Activated naive CD4-positive, alpha-beta T cell treated with Interleukin-2 at 50 U/mL for 16 hours (primary cell): ENCODE measurements at places on chromosomes 11 and 22.

GRCh38 chr11:7383406-7383805 is 101.9 kb upstream of the OLFML1 start:
- DNase-seq, result no peak

GRCh38 chr11:7775689-7776088 is 21.1 kb downstream of the OR5P2 start:
- DNase-seq, result no peak

- DNase-seq, result no peak
Observed at GRCh38 chr11:65563601-65564000, 5.4 kb upstream of the LTBP3 start.

- DNase-seq, result no peak
Observed at GRCh38 chr11:112637076-112637475, 324.1 kb upstream of the NCAM1 start.

DNA sequence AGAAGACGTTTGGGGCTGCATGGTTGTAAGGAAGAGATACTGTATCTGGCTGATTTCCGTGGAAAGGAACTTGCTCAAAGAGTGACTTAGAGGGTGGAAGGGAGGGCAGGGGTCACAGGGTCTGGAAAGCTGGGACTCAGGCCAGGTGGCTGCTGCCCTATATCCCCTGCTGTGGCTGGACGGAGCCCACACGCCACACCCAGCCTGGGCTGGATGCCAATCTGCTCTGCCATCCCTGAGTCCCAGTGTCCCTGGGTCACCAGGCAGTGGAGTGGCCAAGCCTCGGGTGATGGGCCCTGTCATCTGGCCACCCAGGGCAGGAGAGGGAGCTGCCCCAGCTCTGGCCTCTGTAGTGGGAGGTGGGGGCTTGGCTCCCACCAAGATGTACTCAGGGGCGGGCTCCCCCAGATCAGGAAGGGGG is 26.5 kb upstream of the KRTAP5-7 start:
- no peak for DNase-seq

GRCh38 chr11:123357990-123358827 is 71.9 kb upstream of the GRAMD1B start:
- DNase-seq, result peak; percentile 35

DNA sequence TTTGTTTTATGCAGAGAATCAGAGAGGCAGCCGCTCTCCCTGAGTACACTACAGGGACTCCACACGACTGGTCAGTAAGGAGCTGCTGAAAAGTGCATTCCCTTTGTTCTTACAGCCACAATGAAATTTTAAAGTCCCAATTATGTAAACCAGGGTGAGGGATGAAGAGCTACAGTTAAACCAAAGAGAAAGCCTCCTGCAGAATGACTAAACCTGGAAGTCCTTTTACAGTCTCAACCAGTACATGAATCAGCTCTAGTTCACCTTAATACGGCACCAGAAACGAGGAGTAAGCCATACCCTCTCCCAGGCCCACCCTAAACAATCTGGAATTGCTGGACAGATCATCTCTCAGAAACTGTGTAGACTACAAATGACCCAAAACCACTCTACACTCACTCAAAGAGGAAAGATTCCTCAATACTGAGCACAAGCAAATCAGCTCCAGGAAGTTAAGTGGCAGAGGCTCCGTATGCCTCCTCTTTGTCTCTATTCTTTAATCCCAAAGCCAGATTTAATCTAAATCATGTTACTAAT is 113.1 kb downstream of the RBFOX2 start:
- no peak for DNase-seq

GRCh38 chr11:123939317-123939716 is at the start of gene OR4D5:
TSS of gene OR4D5 (plus strand) at chr11:123939617. CDS start at chr11:123939617, 0 bp downstream.
- DNase-seq, result no peak

- DNase-seq, result no peak
Observed at GRCh38 chr22:26697151-26697550, 39.8 kb downstream of the MIAT start.

DNA sequence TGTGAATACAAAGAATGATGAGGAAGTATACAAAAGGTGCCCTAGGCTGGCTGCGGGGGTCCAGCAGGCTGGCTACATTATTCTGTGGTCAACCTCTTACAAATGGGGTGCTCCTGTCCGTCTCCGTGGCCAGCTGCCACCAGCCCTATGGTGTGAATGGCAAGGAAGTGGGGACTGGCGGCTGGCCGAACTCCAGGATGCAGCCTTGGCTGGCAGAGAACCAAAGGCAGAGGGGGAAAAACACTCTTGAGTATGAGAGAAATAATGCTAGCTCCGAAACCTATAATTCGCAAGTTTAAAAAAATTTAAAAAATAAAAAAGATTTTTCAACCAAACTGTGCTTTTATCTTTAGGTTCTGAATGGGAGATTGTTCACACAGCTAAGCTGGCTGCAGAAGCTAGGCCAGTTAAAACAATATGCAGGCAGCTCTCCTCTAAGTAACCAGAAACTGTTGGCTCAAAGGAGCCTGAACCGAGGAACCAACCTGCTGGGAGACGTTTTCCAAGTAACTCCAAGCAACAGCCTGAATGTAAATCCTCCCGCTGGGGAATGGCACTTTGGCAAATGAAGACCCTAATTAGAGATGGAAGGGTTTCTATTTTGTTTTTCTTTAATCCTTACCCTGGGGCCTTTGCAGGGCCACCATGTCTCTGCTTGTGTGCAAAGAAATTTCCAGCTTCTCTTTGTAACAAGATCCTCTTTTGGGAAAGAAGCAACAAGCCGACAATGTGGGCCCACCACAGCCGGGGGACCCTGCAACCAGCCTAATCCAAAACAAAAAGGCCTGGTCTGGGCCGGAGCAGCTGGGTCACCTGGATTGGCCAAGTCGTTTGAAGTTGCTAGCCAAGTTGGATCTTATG is 50.2 kb downstream of the C22orf31 start:
- DNase-seq, result no peak

- DNase-seq, result no peak
Observed at GRCh38 chr11:121082670-121083069, 18.4 kb upstream of the TECTA start.

DNA sequence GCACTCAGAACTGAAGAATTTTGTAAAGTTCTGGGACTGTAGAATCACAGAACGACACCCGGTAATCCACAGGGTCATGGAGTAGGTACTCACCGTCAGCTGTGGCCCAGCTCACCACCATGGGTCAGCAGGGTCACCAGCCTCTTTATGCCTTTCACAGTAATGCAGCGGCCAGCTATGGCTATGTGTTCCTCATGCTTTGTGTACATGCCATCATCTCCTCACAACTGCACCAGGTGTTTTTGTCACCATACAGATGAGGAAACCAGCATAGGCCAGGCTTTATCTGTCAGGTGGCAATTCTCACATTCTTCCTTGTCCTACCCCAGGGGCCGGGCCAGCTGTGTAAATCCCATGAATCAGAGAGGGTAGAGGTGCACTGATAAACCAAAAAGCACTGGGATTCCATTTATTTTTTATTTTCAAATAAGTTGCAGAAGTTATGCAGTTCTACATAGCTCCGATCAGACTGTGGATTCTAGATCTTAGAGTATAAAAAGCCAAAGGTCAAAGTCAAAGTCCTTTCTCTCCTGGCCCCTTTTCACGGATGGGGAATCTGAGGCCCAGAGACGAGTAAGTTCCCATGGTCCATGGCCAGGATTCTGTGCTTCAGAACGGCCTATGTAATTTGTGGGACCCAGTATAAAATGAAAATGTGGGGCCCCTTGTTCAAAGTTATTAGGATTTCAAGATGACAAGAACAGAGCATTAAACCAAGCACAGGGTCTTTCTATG is 17.5 kb downstream of the TSKU start:
- DNase-seq, result no peak

DNA sequence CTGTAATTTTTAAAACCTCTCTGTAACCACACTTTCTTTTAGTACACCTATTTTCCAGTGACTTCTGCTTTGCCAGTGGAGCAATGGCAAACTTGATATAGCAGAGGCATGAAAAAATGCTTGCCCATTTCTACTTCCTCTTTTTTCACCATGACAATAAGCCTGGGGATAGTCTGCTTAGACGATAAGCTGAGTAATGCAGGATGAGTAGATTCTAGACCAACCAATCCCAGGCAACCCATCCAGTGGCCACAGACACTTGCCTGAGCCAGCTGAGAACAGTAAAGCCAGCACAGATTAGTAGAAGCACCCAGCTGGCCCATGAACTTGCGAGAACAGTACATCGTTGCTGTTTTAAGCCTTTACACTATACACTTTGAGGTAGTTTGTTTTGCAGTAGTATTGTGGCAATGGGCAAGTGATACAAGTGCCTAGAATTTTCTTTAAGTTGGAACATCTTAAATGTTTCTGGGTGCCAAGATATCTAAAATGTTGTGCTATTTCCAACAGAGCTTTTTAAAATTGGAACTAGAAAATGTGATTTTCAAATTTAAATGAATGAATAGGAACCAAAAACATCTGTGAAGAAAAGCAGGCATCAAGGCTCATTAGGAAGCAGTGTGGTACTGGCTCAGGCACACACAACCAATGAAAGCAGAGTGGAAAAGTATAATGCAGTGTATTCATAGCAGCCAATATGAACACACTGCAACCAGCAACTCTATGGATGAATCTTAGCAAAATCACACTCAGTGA is 37.7 kb downstream of the DDI1 start:
- DNase-seq, result no peak

DNA sequence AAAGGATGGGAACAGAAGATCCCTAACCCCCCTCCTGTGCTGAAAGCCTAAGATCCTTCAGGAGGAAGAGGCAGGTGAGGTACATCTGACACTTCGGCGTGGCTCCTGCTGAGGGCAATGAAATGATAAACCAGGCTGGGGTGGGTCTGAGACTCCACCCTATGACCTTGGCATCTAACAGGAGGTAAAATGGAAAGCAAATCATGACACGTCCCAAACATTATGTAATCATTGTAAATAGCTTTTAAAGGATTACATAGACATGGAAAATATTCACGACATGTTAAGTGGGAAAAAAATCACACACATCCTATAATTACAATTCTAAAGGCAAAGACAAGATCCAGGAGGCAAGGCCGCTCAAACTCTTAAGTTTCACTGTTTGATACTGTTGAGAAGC is 70.5 kb downstream of the LINC01488 start:
- DNase-seq, result no peak

DNA sequence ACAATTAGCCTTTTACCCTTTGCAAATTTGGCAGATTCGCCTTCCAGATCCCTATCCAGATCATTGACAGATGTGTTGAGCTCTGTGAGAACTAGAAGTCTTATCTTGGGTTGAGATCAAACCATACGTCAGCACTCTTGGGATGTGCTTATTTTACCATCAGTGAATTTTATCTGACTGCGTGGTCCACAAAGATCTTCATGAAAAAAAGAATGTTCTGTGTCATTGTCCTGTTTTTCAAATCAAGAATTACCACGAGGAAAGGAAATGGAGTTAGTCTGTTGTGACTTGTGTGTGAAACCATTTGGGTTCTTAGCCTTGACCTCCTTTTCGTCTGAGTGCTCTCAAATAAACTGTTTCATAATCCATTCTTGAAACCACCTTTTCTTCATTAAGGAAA is 86.2 kb upstream of the SORL1-AS1 start:
- no peak for DNase-seq

DNA sequence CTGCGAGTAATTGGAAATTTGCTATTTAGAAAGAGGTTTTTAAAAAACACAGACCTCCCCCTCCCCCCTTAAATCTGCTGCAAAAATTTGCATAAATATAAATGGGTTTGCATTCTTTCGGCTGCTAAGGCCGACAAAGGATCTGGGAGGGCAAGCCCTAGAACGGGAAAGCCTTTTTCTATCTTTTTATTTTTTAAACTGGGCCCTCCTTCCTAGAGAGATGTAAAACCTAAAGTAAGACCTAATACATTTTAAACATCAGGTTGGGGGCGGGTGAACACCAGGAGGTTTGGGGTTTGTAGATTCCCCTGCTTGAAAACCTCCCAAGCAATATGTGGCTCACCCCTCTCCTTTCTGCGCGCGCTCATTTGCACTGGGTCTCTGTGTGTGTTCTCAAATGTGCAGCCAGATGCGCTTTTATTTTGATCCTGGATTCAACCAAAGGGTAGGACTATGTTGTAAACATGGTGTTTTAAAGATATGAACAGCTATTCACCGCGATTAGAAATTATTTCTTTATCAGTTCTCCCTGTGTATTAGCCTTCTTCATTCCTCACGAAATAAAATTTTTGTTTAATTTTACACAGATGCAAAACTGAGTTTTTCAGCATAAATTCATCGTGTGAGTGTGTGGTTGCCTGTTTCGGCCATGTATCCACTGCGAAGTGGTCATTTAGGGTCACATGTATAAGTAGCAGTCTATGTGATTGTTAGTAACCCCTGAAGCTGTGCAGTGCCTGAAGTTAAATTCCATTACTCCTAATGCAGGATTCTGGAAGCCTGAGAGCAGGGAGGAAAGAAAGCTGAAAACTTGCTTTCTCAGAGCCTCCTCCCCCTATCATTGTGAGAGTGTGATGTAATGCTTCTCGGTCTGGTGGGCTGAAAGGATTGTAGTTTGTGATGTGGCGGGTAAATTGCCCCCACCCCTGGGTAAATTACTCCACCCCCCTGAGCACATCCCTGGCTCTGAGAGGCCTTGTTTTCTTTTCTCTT is 988 bp downstream of the TNRC6B start:
- peak; percentile 32 for DNase-seq

- no peak for DNase-seq
Observed at GRCh38 chr22:38734421-38735100, 21.2 kb downstream of the SUN2 start.

- no peak for DNase-seq
Observed at GRCh38 chr22:29726512-29727130, 6.8 kb downstream of the CABP7 start.

DNA sequence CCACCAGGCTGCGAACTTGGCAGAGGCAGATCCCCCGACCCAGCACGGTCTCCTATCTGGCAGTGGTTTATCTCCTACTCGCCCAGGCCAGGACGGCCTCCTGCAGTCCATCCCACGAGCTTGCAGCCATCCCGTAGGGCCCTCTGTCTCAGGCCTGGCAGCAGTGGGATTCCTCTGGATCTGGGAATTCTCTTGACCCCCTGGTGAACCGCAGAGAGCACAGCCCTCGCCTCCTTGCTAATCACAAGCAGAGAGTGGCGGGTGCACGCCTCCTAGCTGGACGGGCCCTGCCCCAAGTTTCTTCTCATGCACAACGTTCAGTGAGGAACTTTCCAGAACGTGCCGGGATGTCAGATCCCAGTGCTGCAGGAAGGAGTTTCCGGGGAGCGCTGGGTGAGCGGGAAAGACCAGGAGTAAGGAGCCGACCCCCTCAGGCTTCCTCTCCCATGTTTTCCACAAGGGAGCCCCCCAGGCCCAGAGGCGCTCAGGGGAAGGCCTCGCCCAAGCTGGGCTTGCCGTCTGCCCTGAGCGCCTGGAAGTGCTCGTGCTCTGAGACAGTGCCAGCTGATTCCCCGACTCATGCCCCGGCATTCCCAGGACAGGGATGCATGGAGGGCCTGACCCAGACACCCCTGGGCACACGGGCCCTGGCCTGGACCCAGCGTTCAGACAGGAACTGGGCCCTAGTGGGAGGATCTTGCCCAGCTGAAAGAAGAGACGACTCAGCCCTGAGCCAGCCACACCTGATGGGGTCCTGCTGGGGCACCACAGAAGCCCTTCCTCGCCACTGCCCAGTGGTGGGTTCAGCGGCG is 24.6 kb downstream of the IGF2 start:
- no peak for DNase-seq
